ENCODE measurements at places on chromosomes 3 and 15.

GRCh38 chr15:77192451-77192850 is 121.5 kb upstream of the TSPAN3 start:
- no peak for DNase-seq

DNA sequence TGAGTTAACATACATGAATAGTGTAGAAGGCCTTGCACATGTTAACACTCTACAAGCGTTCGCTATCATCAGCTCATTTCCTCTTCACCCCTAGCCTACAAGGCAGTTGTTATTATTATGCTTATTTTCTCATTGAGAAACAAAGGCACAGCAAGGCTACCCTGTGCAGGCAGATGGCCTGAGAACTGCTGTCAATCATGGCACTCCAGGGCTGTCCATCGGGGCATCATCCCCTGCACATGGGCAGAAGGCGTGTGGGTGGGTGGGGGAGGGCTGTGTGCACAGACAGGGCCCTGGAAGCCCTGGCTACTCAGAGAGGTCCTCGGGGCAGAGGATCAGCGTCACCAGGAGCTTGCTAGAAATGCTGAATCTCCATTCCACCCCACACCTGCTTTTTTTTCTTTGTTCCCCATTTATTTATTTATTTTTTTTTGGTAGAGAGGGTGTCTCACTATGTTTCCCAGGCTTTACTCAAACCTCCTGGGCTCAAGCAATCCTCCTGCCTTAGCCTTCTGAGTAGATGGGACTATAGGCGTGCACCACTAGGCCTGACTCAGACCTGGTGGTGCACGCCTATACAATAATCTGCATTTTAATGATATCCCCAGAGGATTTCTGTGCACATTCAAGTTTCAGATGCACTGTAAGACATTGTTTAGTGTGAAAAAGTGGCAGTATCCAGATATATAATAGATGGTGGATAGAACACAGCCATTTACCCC is 9.6 kb upstream of the ZXDC start:
- DNase-seq = no peak

DNA sequence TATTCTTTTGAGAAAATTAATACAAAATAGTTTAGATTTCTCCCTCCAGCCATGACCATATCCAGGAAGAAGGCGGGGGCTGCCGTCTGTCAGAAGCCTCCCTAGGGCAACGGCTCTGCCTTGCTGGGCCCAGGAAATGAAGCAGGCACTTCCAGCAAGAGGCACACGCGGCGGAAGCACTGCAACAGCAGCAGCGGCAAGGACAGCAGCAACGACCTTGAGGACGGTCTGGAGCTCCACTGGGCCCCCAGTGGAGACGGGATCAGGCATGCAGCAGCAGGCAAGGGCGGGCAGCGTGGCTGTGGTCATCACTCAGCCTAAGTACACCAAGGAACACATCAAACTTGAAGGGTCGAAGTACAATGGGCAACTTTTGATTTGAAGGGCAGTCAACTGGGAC is 61.3 kb upstream of the EPHA6 start:
- DNase-seq = no peak

DNA sequence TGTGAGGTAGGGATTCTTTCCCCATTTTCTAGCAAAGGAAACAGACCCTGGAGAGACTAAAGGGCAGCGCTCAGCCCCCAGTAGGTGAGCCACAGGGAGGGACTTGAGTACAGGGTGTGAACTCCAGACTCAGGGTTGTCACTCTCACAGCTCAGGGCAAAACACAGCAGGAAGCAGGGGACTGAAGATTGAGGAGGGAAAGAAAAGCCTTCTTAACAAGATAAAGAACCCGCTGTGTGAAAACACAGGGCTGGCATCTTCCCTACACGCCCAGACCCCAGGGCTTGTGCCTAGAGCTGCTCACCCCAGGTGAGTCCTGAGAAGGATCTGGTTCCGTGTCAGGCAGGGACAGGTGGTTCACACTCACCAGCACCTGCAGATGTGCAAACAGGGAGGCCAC is 59.6 kb downstream of the ABTB1 start:
- no peak for DNase-seq

- no peak for DNase-seq
Observed at GRCh38 chr3:113263020-113263419, 51.7 kb downstream of the BOC start.

DNA sequence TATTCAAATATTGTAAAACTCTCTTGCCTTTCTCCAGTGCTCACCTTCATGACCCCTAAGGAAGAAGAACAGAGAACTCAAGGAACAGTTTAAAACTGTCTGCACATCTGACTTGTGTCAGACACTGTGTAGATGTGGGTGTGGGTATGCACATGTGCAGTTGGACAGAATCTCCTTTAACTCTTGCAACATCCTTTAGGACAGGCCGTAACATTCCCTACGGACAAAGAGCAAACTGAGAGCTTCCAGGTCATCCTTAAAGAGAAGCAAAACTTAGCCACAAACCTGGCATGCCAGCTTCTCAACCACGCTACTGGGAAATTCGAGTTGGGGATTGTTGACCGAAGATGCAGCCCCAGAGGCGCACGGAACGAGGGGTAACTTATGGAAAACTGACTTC is 4.1 kb upstream of the SFMBT1 start:
- no peak for DNase-seq
